ENCODE measurements at places on chromosomes 3 and 15.

GRCh38 chr3:186060222-186060621 lies 48.7 kb downstream of the ETV5 start:
- DNase-seq = no peak

DNA sequence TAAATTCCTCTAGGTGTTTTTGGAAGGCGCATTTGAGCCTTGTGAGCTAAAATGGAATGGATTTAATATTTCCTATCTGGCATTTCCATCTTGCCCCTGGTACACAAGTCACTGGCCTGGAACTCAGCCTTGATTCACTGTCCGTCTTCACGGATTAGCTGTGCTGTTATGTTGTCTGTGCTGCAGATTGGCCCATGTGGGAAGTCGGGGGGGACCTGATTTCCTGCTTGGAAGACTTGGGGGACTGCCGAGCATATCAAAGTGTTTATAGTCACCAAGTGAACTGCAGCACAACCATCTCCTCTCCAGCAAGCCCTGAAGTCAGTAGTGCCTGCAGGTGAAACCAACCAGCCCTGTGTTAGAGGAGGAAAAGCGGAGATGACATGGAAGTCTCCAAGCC lies 12.2 kb downstream of the GHRL start:
- no peak for DNase-seq

- peak; percentile 88 for DNase-seq
These were observed 553.4 kb downstream of the OCA2 start for GRCh38 chr15:27545494-27546255.

GRCh38 chr3:47825590-47825989 lies 22.7 kb downstream of the DHX30 start:
- DNase-seq = no peak

DNA sequence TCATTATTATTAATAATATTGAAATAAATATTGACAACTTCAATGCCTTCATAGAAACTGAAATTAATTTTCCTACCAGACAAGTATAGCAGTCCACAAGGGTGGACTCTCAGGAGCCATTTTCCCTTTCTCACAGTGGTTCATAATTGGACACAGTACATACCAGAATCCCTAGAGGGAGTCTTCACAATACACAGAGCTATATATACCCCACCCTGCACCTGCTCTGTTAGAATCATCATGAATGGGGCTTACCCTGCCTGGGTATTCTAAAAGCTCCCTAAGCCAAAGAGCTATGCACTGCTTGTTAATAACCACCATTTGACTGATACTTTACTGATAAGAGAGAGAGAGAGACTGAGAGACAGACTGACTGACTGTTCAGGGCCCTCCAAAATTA lies 134.9 kb downstream of the FEZF2 start:
- DNase-seq = no peak

DNA sequence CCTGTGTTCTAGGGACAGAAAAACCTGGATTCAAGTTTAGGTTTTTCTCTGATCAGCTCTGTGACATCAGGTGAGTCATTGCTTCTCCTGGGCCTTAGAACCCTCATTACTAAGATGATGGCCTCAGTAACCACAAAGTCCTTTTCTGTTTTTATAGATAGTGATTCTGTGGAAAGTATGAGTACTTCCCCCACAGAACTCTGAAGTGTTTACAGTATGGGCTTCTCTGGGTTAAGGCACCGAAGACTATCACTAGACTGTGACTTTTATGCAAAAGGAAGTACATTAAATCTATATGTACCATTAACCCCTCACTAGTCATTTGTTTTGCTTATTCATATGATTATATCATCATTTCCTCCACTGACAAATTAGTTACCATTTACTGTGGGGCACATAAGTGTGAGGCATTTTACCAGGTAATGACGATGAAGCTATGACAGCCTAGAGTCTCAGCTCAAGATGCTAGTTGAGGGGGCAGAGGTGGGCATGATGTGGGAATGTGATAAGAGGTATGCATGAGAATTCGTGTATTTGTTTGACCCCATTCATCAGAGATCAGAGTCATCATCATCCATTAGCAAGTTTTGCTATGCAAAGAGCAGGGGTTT lies 15.0 kb upstream of the RORA start:
- no peak for DNase-seq

DNA sequence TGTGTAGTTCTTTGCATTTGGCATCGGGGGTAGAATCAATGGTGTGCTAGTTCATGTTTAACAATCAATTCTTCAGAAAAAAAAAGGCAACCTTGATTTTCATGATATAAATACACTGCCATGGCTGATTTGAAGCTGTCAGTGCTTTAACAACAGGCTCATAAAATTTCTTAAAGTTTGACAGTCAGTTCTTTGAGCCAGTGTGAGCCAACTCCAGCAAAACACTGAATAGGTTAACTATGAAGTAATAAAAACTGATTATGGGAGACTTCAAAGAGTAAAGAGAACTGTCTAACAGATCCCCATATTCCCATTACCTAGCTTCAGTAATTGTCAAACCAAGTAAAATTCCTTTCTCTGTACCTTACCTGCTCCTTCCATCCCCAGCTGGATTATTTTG lies 241.7 kb upstream of the SUCLG2 start:
- no peak for DNase-seq

DNA sequence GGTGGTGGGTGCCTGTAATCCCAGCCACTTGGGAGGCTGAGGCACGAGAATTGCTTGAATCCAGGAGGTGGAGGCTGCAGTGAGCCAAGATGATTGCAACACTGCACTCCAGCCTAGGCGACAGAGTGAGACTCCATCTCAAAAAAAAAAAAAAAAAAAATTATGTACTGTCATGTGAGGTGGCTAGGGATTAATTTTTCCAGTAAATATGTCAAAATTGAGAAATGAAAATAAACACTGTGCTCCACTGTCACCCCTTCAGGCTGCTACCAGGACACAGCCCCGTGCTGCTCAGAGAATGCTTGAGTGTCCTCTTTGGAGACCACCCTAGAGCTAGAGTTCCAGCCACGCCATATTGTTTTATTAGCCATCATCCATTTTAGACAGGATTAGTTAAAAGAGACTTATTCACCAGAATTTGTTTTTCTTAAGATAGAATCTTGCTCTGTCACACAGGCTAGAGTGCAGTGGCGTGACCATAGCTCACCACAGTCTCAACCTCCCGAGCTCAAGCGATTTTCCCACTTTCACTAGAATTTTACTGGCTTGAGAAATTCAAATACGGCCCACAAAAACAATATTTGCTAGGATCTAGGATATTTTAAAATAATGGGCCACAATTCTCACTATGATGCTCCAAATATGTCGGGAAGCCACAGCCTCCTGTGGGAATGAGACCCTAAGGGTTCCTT lies 642 bp downstream of the CD80 start:
- DNase-seq = no peak

- no peak for DNase-seq
These were observed 115.7 kb upstream of the PRTG start for GRCh38 chr15:55858661-55859060.

- DNase-seq = no peak
These were observed 265.1 kb upstream of the COL8A1 start for GRCh38 chr3:99373088-99373845.

DNA sequence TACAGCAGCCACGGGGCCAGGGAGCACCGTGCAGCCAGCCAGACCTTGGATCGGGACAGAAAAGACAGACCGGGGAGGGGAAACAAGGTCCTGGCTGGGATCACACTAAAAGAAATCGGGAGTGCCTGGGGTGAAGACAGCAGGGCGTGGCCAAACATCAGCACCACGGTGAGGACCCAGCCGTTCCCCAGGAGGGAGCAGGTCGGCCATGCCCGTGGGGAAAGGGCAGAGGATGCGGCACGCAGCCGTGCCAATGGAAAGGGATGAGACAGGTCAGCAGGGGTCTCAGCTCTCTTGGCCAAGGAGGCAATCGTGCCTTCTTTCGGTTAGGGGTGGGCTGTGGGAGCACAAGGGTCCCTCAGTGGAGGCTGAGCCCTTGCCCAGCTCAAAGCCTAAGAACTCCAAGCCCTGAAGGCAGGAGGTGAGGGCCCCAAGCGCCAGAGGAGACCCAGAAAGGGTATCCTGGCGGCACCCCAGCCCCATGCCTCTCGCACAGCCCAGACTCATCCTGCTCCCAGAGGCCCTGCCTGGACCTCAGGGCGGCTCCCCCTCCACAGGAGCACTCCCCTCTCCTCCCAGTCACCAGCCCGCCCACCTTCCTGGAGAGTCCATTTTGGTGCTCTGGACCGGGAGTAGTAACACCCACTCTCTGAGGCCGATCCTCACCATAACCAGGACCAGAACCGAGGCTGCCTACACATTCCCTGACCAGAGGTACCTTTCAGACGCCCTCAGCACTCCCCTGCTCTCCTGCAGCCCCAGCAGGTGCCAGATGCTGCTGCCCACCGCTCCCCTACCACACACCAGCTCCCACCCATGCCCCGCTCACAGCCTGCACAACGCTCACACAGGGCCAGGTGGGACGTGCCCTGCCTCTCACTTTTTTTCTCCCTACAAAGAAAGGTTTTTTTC lies 23.2 kb upstream of the OCA2 start:
- no peak for DNase-seq

DNA sequence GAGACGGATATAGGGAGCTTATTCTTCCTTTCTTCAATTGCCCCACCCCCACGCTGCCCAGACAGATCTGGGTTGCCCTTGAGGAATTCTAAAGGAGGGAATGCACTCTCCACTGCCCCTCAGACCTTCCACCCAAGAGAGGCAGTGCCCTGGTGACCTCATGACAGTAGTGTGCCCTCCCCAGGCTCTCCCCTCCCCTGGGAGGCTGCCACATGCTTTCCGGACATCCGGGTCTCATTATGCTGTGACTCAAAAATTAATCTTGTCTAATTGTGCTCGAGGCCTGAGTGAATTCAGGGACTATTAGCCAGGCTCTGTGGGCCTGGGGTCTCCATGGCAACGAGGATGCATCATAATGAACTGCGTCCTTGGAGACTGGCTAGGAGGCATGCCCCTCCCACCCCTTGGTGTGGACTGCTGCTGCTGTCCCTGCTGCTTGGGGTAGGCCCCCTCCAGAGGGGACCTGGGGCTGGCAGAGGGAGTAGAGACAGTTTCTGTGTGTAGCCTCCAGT lies 20.8 kb downstream of the CORO2B start:
- DNase-seq = no peak

DNA sequence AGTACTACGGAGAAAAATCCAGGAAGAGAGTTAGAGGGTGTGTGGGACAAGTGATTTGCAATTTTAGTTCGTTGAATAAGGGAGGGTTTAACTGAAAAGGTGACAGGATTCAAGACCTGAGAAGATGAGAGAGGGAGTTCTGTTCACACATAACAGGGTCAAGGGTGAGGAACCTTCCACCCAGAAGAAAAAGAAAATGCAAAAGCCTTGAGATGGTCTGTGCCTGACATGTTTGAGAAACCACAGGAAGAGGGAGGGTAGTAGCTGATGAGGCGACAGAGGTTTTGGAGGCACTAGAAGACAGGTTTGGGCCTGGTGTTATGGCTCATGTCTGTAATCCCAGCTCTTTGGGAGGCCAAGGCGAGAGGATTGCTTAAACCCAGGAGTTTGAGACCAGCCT lies 591 bp upstream of the SLC25A20 start:
- no peak for DNase-seq

- DNase-seq = no peak
These were observed 23.0 kb downstream of the TPM1 start for GRCh38 chr15:63065262-63066221.

DNA sequence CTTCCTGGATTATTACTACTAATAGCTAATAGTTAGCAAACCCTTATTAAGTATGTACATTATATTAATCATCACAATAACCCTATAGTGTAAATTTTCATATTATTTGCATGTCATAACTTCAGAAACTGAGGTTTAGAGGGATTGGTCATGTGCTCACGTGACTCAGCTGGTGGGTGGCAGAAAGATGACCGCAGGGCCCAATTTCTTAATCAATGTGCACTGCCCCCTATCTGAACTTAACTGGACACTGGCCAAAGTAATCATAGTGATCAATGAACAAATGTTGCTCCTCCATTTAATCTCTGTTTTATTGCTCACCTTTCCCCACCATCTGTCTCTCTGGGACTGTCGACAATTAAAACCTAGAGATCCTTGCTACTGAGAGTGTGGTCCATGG lies 52.2 kb downstream of the PLD1 start:
- DNase-seq = no peak
